A549 treated with Hydrocortisone at 1 μM for 4 hours (cell line): ENCODE measurements at places on chromosomes 5 and 9. TPM values are rescaled to one million over a fixed set of nuclear protein-coding genes. Genes with fewer than 3 reads are reported as not detected.

GPSM1 gene
- 10.3 to 14.9 TPM (median 13.5 TPM) in 5 replicates for total RNA-seq

CNTLN gene
- total RNA-seq: 3.9 to 6.5 TPM (median 5.3 TPM) in 5 replicates

EQTN gene
- not detected in 5 replicates for total RNA-seq

FOXD4 gene
- 0.23 to 0.55 TPM (median 0.44 TPM) in 5 replicates for total RNA-seq

TXNDC8 gene
- total RNA-seq: not detected in 5 replicates

CCNJL gene
- 9.9 to 14.0 TPM (median 10.9 TPM) in 5 replicates for total RNA-seq

PLK2 gene
- total RNA-seq: 36.8 to 47.0 TPM (median 40.9 TPM) in 5 replicates

DOK3 gene
- total RNA-seq: 2.7 to 6.1 TPM (median 3.8 TPM) in 5 replicates

TMEFF1 gene
- total RNA-seq: 0.83 to 1.2 TPM (median 1.1 TPM) in 5 replicates

IGIP gene
- 0.82 to 1.1 TPM (median 0.97 TPM) in 5 replicates for total RNA-seq

FAM200C gene
- 1.6 to 2.1 TPM (median 1.7 TPM) in 5 replicates for total RNA-seq

DMRT3 gene
- not detected in 5 replicates for total RNA-seq

OCLN gene
- 7.2 to 14.8 TPM (median 8.7 TPM) in 5 replicates for total RNA-seq

NIM1K gene
- total RNA-seq: 0.24 to 0.30 TPM (median 0.28 TPM) in 5 replicates
